MCF 10A (cell line): ENCODE measurements at places on chromosomes 7 and 10. TPM values are rescaled to one million over a fixed set of nuclear protein-coding genes. Genes with fewer than 3 reads are reported as not detected.

DNA sequence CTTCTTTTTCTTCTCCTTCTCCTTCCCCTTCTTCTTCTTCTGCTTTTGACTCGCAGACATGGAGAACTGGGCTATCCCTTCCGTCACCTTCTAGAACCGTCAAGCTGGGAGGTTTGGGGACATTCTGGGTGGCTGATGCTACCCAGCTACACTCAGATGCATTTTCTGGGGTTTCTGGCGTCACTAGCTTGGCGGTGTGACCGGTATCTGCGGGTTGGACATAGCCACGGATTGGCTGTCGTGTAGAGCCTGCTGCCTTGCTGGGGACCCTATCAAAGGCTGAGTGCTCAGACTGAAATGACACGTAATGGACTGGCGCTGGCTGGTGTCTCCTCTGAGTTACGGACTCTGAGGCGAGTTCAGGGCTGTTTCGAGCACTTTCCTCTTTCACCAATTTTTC, 101.7 kb downstream of the SVIL start:
- peaks cover 40% of the 10 kb centered on the region for H3K36me3 ChIP-seq
- no peak overlapping the region for H3K4me3 ChIP-seq
- DNase-seq, result no peak
- H3K4me1 ChIP-seq, result peaks cover 12% of the 10 kb centered on the region
- H3K27ac ChIP-seq, result no peak overlapping the region

DNA sequence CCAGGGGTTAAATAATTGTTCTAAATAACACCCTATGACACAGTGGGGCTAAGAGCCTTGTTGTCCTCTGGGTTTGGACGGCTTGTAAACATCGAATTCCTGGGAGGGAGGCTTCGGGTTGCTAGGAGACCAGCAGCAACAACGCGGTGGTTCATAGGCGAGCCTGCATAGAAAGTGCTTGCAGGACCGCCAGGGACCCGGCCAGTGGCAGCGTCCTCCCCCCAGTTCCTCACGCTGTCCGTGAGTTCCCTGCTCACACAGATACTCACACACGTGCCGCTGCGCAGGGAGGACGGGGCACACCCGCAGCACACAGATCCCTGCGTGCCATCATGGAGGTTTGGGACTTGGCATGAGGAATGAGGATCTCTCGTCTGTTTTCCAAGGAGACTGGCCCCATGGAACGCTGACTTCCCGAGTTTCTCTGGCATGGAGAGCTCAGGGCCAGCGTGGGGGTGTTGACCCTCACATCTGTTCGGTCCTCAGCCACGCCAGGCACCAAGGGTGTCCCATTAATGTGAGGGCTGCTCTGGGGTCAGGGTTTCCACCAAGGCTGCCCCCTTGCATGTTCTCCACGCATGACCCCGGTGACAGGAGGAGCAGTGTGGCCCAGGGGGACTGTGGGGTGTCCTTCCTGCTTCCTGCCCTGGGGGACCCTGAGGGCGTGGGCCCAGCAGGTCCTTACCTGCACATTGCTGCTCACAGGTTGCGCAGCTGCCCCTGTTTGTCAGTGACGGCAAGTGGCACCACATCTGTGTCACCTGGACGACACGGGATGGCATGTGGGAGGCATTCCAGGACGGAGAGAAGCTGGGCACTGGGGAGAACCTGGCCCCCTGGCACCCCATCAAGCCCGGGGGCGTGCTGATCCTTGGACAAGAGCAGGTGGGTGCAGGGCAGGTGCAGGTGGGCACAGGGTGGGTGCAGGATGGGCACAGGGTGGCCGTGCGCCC, 9.7 kb downstream of the NPTX2 start:
- no peak for DNase-seq
- H3K36me3 ChIP-seq, result no peaks in the 10 kb centered on the region
- no peak overlapping the region for H3K27ac ChIP-seq
- H3K4me3 ChIP-seq, result no peak overlapping the region
- peaks cover 80% of the 10 kb centered on the region for H3K27me3 ChIP-seq

The C10orf62 gene
- 0.26 TPM in 1 of 2 replicates, not detected in the other for total RNA-seq

DNA sequence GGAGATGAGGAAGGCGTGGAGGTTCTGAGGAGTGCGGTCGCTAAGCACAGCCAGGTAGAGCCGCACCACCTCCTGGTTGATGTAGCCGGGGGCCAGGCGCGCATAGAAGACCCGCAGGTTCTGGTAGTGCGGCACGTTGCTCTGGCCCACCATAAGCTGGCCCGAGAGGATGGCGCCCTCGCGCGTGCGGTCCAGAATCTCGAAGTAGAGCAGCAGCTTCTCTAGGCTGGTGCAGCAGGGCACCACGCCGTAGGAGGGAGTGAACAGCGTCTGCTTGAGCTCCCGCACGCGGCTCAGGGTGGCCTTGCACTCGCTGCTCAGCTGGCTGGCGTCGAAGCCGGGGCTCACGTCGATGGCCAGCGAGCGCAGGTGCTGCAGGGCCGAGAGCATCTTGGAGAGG, 77.8 kb upstream of the TNRC18 start:
- peaks cover 76% of the 10 kb centered on the region for H3K36me3 ChIP-seq
- H3K4me3 ChIP-seq, result no peak overlapping the region
- H3K27ac ChIP-seq, result no peak overlapping the region
- no peak for DNase-seq
- no peaks in the 10 kb centered on the region for H3K27me3 ChIP-seq

DNA sequence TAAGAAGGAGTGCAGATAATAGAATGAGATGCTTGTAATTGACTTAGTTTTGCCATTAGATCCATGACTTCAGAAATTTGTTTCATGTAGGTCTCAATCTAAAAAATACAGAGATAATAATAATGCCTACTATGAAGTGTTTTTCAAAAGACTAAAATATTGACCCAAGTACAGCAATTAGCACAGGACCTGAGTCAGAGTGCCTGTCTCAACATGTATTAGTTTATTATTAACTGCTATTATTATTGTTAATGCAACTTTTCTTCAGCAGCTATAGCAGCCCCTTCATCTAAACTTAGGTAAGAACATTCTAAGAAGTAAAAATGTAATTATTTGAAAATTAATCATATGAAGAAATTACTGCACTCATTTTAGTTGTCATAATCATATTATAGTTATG, 82.9 kb upstream of the HGF start:
- no peaks in the 10 kb centered on the region for H3K36me3 ChIP-seq
- DNase-seq, result no peak
- peaks cover 27% of the 10 kb centered on the region for H3K27me3 ChIP-seq
- no peaks in the 10 kb centered on the region for H3K4me1 ChIP-seq

The NKX1-2 gene
- 0.10 and 0.35 TPM in 2 replicates for total RNA-seq

GRCh38 chr10:124588736-124589490, 127.3 kb downstream of the LHPP start:
- no peaks in the 10 kb centered on the region for H3K36me3 ChIP-seq
- H3K27ac ChIP-seq, result no peak overlapping the region
- H3K4me3 ChIP-seq, result no peak overlapping the region
- no peaks in the 10 kb centered on the region for H3K4me1 ChIP-seq
- DNase-seq, result no peak

DNA sequence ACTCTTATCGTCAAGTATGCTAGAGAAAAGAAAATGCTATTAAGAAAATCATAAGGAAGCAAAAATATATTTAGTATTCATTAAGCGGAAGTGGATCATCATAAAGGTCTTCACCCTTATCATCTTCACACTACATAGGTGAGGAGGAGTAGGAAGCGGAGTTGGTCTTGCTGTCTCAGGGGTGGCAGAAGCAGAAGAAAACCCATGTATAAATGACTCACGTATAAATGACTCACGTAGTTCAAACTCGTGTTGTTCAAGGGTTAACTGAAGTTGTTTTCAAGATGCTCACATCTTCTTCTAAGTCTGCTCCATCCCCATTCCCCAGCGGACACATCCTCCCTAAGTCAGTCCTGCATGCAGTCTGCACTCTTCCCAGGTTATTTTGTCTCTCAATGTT, 72.4 kb downstream of the SFMBT2 start:
- H3K27me3 ChIP-seq, result no peaks in the 10 kb centered on the region
- H3K4me1 ChIP-seq, result peaks cover 9% of the 10 kb centered on the region
- no peak overlapping the region for H3K4me3 ChIP-seq
- no peaks in the 10 kb centered on the region for H3K36me3 ChIP-seq

- peaks cover 44% of the 10 kb centered on the region for H3K27me3 ChIP-seq
- DNase-seq, result no peak
- no peak overlapping the region for H3K4me3 ChIP-seq
- no peaks in the 10 kb centered on the region for H3K36me3 ChIP-seq
- no peak overlapping the region for H3K27ac ChIP-seq
- H3K4me1 ChIP-seq, result peaks cover 23% of the 10 kb centered on the region
Measured at GRCh38 chr10:113359655-113360054, 193.2 kb upstream of the HABP2 start.

- peaks cover 20% of the 10 kb centered on the region for H3K27me3 ChIP-seq
- no peak overlapping the region for H3K4me3 ChIP-seq
- no peak overlapping the region for H3K27ac ChIP-seq
- H3K36me3 ChIP-seq, result no peaks in the 10 kb centered on the region
- DNase-seq, result no peak
Measured at GRCh38 chr7:150717814-150718420, 1.5 kb downstream of the GIMAP1 start.
